A549 treated with RU486 at 1 μM for 4 hours (cell line): ENCODE measurements at places on chromosomes 11 and 22. TPM values are rescaled to one million over a fixed set of nuclear protein-coding genes. Genes with fewer than 3 reads are reported as not detected.

Gene FOLR2
- total RNA-seq = not detected in 5 replicates

Gene TRIM29
- total RNA-seq = 5.9 to 8.2 TPM (median 6.8 TPM) in 5 replicates

Gene SUSD2
- 49.5 to 67.2 TPM (median 59.6 TPM) in 5 replicates for total RNA-seq

Gene NEFH
- 0.07 to 0.10 TPM (median 0.08 TPM) in 4 of 5 replicates, not detected in the other for total RNA-seq

Gene OR51B4
- total RNA-seq = not detected in 5 replicates

Gene PAX6
- 0.90 to 2.3 TPM (median 1.5 TPM) in 5 replicates for total RNA-seq

Gene ANGPTL5
- total RNA-seq = 0.05 to 0.14 TPM in 2 of 5 replicates, not detected in the others

Gene RBM7
- total RNA-seq = 19.7 to 29.4 TPM (median 23.5 TPM) in 5 replicates

Gene APOBEC3B
- 29.1 to 36.5 TPM (median 30.0 TPM) in 5 replicates for total RNA-seq

Gene PANX3
- not detected in 5 replicates for total RNA-seq

Gene RAB38
- 0.80 to 1.6 TPM (median 0.98 TPM) in 5 replicates for total RNA-seq

Gene CSRP3
- not detected in 5 replicates for total RNA-seq

Gene OR52B2
- not detected in 5 replicates for total RNA-seq

Gene OR51S1
- total RNA-seq = not detected in 5 replicates

Gene FAM181B
- 0.07 to 0.11 TPM (median 0.08 TPM) in 3 of 5 replicates, not detected in the others for total RNA-seq

Gene TYR
- total RNA-seq = not detected in 5 replicates

Gene APOA4
- total RNA-seq = not detected in 5 replicates

Gene HTR3A
- total RNA-seq = not detected in 5 replicates

Gene KRTAP5-8
- not detected in 5 replicates for total RNA-seq

Gene SYT8
- total RNA-seq = 0.12 to 1.00 TPM in 2 of 5 replicates, not detected in the others

Gene TMEM223
- total RNA-seq = 18.1 to 30.6 TPM (median 28.2 TPM) in 5 replicates

Gene GALNT18
- total RNA-seq = 15.9 to 19.5 TPM (median 18.4 TPM) in 5 replicates

Gene SCO2
- total RNA-seq = 4.4 to 8.2 TPM (median 6.7 TPM) in 5 replicates

Gene GUCY1A2
- total RNA-seq = 0.02 to 0.13 TPM (median 0.06 TPM) in 4 of 5 replicates, not detected in the other

Gene HTR3B
- total RNA-seq = not detected in 5 replicates

Gene PARVG
- total RNA-seq = not detected in 5 replicates

Gene VSIG10L2
- not detected in 5 replicates for total RNA-seq

Gene IGF2
- 1.4 to 4.4 TPM (median 2.4 TPM) in 5 replicates for total RNA-seq
